ENCODE measurements at places on chromosomes 16 and 17.

GRCh38 chr16:83967838-83968305 lies at the start of gene NECAB2:
Gene NECAB2 (plus strand): TSS chr16:83968244. CDS start chr16:83968649, 405 bp downstream.
- no peak for DNase-seq

GRCh38 chr17:6831661-6832263 lies at the start of gene TEKT1:
Gene TEKT1 (minus strand): TSS chr17:6831729. CDS start chr17:6830376, 1,353 bp downstream.
- DNase-seq = peak; percentile 64

DNA sequence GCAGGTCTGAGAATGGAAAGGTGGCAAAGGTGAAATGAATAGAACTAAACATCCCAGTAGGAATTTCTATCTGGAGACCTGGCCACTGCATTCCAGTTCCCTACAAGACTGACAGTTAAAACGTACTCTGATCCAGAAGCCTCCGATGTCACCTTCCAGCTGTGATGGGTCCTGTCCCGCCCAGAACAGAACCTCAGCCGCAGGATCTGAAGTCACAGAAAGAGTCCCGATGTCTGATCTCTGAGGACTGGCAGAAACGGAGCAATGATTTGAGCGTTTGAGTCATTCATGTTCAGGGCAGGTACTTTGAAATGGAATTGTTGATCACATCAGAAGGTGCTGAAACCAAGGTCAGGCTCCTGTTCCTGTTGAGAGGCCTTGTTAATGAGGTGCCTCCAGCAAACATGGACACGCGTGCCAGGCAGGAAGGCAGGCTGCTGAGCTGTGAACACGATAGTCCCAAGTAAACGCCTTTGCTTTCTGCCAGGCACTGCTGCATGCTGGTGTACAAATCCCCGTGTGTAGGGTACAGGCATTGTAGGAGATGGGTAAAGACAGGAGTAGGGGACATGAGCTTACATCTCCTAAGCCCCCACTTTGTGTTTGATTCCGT lies 61.4 kb downstream of the VAT1L start:
- no peak for DNase-seq

DNA sequence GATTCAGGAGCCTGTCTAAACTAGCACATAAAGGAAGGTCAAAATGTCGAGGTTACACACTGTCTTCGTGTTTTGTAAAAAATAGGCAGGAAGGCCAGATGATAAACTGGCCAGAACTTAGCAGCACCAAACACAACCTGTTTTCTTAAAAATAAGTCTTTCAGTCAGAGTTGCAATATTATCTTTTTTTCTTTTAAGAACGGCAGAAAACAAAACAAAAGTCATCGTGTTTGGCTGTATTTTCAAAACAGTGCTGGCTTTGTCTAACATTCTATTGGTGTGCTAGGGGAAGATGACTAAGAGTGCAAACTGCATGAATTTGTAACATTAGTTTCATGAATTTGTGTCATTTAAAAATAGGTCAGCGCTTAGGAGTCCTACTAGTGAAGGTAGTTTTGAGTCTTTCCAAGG lies 5.3 kb downstream of the MAF start:
- no peak for DNase-seq

DNA sequence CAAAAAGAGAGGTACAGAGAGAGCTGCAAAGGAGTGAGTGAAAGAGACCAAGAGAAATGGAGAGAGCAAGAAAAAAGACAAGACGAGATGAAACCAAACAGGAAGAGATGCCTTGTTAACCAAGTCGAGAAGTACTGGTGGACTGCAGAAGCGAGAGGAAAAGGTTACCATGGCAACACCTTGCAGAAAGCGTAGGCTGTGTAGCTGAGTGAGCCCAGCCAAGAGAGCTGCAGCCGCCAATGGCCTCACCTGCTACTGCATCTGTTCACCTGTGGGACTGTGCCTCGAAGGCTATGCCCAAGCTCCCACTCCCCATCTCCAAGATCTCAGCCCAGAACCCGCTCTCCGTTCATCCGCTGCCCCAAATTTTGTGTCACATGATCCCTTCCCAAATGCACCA lies 161.3 kb downstream of the SLC39A11 start:
- no peak for DNase-seq

DNA sequence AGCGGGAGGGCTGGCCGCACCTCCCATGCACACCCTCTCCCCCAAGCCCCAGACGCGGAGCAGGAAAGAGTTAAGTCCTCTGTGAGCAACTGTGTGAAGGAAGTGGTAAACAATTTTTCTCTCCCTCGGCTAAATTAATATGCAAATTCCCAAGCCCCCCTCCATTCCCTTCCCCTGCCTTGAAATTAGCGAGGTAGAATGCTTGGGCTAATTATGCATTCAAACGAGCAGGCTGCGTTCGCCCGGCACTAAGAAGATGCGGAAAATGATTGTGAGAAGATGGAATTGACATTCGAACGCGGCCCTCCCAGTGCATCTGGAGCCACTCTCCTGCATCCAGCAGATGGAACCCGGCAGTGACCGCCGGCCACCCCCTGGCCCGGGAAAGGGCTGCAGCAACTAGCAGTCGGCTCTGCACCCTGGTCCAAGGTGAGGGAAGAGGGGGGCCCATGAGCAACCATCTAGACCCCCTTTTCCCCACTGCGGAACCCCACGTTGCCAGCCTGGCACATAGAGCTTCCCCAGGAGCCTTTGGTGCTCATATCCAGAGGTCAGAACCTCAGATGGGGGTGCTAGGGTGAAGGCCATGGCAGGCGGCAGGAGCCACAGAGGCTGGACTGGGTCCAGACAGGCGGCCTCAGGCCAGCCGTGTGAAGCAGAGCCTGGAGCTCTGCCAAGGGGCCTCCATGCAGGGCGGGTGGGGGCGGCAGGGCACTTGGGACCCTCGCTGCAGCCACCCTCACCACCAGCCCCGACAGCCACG lies 49.1 kb upstream of the ACSF3 start:
- no peak for DNase-seq

All from activated CD8-positive, alpha-beta memory T cell treated with anti-CD3 and anti-CD28 coated beads, Interleukin-2, amount 50 U/mL, for 4 hours (primary cell).